ENCODE measurements at places on chromosomes 12 and 14. TPM values are rescaled to one million over a fixed set of nuclear protein-coding genes. Genes with fewer than 3 reads are reported as not detected.

DNA sequence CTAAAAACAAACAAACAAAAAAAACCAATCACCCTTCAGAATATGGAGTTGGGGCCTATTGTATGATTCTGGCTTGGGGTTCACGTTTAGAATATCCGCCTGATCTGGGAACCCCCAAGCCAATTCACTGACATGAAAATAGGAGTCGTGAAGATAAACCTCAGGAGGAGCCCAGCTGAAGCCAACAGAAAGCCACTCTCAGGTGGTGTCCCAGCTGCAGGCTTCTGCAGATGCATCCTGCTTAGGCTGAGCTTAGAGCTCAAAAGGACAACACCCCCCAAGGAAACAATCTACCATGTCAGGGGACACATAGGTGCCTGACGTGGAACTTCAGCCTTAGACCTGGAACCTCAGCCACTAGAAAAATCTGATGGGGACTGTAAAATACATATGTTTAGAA lies 51.9 kb downstream of the SYNE3 start:
- no peak for ATAC-seq

GRCh38 chr14:103198131-103199105 lies 75.2 kb downstream of the TNFAIP2 start:
- peak; percentile 89 for ATAC-seq

DNA sequence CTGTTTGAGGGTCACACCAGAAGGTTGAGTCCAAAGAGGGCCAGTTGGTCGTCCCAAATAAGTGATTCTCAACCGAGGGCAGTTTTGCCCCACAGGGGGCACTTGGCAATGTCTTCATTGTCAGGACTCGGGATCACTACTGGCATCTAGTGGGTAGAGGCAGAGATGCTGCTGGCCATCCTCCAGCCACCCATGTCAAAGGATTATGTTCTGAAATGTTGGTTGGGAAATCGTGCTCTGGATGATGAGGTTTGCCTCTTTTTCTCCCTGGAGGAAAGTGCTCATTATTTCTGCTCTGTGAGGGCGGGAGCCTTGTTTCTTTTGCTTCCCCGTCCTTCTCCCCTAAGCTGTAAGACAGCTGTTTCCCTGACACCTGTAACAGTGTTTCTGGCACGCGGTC lies 3.6 kb downstream of the ZNF839 start:
- peak; percentile 35 for ATAC-seq

DNA sequence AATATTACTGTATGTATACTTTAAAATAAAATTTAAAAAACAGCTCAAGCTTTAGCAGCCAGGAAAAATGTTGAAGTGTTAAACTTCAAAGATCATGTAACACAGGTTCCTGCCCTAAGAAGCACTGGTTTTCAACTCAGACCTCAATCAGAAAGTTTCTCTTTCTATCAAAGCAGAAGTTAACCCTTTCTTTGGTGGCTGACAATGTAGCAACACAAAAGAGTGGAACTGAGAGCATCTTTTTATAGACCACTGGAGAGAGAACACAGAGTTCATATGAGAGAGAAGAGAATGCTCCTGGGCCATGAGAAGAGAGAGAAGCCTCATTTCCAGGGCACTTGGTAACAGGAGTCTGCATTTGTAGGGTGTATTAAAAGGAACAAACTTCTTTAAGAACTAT lies 42.2 kb upstream of the KTN1 start:
- ATAC-seq: no peak

- no peak for ATAC-seq
Measured at GRCh38 chr12:46998811-46999368, 80.5 kb upstream of the PCED1B start.

SLC5A8 gene
- not detected for total RNA-seq

DNA sequence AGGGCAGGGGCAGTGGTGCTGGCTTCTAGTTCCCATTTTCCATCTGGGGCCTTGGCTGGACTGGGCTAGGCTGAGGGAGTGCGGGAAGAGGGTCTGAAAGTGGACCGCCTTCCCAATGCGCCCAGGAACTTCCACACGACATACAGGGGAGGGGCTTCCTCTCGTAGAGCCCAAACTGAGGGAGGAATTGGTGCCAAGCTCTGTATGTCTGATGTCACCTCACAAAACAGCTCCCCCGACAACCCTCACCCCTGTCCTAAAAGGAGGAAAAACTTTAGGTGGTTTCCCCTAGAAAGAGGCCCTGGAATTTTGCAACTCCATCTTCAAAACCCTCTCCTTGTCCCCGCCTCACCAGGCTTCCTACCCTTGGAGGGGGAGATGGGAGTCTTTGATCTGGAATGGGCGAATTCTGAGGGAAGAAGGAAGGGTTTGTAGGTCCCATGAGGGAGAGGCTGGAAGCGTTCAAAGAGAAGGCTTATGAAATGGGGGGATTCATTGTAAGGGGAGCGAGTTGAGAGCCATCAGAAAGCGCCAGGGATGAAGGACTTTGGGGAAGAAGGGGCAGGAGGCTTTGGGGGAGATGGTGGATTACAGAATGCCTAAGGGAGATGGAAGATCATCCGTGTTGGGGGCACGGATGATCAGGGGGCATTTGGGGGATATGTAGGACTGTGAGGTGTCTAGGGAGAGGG lies 844 bp downstream of the GLTP start:
- no peak for ATAC-seq

FSCB gene
- total RNA-seq: 0.31 TPM

DNA sequence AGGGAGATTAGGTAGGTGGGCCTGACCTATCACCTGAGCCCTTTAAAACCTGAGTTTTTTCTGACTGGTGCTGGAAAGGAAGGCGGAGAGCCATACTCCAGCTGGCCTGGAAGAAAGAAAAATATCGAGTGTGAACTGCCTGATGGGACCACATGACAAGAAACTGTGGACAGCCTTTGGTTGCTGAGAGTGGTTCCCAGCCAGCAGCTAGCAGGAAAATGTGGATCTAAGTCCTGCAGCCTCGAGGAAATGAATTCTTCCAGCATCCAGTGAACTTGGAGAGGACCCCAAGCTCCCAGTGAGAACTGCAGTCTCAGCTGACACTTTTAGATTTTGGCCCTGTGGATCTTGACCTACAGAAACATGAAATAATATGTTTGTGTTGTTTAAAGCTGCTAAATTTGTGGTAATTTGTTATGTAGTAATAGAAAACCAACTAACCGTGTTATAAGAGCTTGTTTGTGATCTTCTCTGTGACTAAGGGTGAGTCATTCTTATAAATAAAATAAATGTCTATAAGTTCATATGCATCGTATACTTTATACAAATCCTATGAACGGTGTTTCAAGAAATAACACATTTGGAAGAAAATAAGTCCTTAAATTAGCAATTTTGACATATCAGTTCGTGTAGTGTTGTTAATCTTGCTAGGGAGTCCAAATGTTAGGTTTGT lies 359.6 kb downstream of the BMP4 start:
- ATAC-seq: no peak

SDR9C7 gene
- total RNA-seq: not detected

DNA sequence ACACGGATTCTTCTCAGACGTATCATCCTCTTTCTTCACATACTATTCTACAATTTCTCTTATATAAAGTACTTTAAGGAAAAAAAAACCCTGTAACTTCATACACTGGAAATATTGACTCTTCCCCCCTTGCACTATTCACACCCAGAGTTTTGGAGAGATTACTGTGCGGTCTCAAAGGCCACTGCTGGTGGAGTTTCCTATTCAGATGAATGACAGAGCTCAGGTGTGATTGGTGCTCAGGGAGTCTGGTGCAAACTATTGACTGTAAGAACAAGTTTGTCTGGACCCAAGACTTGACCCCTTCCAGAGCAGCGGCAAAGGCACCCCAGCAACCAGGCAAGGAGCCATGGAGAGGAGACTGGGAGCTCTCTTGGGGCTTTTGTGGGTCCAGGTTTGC lies 187.5 kb upstream of the OR4E1 start:
- no peak for ATAC-seq

DNA sequence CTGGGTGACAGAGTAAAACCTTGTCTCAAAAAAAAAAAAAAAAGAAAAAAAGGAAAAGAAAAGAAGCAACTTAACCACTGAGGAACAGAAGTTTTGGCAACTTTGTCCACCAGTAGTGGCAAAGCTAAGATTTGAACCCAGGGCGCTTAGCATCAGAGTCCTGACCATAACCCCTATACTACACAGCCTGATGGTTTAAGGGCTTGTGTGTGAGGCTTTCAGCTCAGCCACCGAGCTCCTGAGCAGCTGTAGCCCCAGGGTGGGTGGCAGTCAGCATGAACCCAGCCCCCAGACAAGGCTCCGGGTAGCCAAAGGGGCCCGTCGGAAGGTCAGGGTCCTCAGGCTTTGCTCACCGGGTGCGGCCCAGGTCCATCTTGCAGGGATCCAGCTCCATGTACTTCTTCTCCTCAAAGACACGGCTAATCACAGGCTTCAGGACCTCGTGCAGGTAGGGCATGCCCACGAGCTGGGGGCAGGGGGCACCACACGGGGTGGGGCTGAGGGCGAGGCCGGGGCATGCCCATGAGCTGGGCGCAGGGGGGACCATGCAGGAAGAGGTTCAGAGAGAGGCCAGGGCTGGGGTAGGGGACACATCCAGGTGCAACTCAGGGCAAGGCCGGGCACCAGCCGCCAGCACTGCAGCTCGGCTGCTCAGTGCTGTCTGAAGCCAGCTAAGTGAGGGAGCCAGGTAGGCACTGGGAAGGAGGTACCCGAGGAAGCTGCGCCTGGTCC lies 20.9 kb downstream of the RASAL1 start:
- no peak for ATAC-seq

ITFG2 gene
- 19.5 TPM for total RNA-seq

DNA sequence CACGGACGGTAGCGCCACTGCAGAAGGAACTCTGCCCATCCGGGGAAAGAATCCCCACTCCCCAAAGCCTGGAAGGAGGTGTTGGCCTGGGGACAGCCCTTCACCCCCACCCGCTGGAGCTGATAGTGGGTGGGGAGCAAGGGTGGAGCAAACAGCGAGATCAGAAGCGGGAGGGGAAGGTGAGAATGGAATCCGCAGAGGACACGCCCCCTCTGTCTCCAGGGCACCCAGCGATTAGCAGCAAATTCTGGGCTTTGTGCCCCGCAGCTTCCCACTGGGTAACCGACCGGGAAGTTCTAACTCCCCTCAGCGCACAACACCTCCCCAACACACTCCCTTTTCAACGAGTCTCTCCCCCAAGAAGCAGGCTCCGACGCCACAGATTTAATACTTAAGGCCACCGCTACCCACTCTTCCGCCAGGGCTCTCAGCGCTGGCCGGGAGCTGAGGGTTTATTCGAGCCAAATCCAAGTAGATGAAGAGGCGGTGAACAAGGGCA lies 1.4 kb downstream of the SLC25A29 start:
- peak; percentile 6 for ATAC-seq

DNA sequence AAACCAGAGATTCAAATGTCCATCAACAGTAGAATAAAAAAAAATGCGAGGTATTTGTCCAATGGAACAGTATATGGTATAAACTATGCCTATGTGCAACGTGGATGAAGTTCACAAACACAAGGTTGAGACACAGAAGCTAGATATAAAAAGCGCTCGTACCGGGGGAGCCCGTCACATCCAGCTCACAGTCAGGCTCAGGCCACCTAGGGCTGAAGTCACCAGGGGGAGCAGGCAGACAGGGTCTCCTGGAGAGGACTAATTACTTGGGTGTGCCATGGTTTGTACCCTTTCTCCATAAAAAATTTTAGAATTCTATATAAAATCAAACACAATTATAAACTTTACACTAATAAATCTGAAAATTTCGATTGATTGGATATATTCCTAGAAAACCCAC lies 13.6 kb downstream of the AHNAK2 start:
- no peak for ATAC-seq

DNA sequence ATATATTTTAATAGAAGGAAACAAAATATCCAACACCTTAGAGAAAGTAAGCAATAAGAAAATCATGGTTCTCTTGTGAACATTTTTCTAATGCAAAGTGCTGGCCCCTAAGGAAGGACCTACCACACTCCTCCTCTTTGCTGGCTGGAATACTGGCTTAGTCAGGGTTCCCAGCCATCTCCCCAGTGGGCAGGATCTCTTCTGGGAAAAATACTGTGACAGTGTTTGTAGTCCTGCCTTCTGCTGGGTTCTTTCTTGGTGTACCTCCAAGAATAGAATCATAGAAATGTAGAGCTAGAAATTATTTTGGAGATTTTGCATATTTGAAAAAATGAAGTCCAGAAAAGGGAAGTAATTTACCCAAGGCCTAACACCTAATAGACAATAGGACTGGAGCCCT lies 31.9 kb downstream of the KCNMB4 start:
- ATAC-seq: no peak

DNA sequence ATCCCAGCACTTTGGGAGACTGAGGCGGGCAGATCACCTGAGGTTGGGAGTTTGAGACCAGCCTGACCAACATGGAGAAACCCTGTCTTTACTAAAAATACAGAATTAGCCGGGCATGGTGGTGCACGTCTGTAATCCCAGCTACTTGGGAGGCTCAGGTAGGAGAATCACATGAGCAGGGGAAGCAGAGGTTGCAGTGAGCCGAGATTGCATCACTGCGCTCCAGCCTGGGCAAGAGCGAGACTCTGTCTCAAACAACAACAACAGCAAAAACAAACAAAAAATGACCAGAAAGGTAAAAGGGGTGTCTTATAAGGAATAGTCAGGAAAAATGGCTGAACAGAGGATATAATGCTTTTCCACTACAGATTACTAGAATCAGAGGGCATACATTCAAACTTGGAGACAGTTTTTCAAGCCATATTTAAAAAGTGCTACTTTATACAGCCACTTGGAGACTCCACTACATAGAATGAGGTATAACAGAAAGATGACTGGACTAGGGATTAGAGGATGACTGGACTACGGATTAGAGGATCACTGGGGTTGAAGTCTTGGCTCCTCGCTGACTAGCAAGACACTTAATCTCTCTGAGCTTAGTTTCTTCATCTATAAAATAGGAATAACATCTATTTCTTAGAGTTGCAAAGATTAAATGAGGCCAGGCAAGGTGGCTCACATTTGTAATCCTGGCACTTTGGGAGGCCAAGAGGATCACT lies 4.9 kb upstream of the CS start:
- ATAC-seq: no peak

DNA sequence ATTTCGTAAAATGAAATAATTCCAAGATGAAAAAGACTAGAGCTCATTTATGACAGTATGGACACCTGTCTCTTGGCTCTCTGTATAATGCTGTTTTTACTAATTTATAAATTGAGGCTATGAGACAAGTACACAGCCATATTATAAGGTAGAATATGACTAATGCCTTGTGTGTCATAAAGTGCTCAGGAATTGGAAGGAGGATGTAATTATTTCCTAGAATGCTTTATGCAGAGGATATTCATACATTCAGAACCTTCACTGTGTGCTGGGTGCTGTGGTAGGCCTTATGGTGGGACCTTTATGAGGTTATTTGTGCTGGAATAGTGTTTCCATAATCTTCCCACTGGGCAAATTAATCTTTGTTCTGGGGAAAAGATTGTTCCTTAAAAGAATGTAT lies 13.3 kb downstream of the PCNX1 start:
- ATAC-seq: no peak

CLEC9A gene
- not detected for total RNA-seq

DNA sequence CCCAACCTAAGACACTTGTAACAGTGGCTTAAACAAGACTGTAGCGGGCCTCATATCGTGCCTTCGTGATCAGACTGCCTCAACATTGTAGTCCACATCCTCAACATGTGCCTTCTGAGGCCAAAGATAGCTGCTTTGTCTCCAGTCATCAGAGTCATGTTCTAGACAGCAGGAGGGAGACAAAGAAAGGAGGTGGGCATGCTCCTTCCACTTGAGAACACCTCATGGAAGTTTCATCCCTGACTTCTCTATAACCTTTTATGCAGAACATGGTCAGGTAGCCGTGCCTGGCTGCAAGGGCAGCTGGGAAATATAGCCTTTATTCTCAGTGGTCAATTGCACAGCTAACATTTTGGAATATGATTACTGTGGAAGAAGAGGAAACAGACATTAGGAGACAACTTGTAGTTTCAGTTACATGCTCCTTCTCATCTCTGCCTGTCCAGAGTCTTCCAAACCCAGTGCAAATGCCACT lies 25.3 kb upstream of the DHRS2 start:
- ATAC-seq: no peak

KRT83 gene
- not detected for total RNA-seq
